Lower lobe of right lung (tissue), 2 donors: ENCODE measurements at places on chromosomes 7 and 10.
A peak's percentile ranks its signal among the peaks of the same experiment; 100 is the strongest.

DNA sequence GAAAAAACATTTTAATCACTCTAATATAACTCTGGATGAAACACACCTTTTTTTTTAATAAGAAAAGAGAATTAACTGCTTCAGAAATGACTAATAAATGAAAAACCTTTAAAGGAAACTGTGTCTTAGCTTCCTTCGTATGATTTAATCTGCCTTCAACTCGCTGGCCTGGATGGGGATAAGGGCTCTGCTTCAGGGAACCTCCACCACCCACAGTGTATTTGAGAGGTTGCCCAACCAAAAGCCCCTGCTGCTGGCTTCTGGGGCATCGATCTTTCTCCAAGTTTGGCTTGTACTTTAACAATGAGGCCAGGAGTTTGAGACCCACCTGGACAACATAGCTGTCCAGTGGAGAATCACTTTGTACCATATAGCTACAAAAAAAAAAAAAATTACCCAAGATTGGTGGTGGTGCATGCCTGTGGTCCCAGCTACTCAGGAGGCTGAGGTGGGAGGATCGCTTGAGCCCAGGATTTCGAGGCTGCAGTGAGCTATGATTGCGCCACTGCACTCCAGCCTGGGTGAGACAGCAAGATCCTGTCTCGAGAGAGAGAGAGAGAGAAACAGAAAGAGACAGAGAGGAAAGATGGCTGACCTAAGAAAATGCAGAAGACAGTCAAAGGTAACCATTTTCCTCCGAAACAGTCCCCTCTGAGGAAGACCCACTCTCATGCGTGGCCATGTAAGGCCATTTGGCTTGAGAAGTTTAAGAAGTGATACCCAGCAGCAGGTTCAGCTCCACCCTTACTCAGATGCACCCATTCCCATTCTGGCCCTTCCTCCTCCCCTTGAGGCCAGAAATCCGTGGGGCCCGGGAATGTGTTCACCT is 13.6 kb upstream of the LIMK1 start:
- H3K4me1 ChIP-seq: no peaks in the 10 kb centered on the region
- DNase-seq: peak; percentile 10
- no peaks in the 10 kb centered on the region for H3K27me3 ChIP-seq

- H3K36me3 ChIP-seq: no peaks in the 10 kb centered on the region
- peaks cover 18% of the 10 kb centered on the region for H3K4me1 ChIP-seq
- no peak overlapping the region for H3K4me3 ChIP-seq
- no peak for DNase-seq
- no peak overlapping the region for H3K27ac ChIP-seq
These were observed 295.7 kb upstream of the ZMIZ1 start for GRCh38 chr10:78772986-78773530.

DNA sequence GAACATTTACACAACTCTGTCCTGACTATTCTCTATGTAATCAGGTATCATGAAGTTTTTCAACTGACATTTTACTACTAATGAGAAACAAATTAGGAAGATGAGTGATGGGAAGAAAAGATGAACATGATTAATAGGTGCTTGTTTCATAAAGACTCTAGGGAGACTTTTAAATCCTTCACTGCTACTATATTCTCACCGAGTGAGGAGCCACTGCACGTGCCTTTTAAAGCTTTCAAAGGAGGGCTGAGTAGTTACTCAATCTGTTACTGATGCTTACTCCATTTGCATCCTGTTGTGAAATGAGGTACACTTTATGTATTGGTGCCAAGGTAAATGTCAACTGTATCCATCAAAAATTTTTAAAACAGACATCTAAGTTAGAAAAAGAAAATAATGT is 1.3 kb upstream of the COMMD3 start:
- H3K4me1 ChIP-seq: peaks cover 22% of the 10 kb centered on the region
- peak overlapping the region; percentile 86 for H3K4me3 ChIP-seq
- no peaks in the 10 kb centered on the region for H3K27me3 ChIP-seq

GRCh38 chr7:2701832-2702593 is 14.0 kb downstream of the AMZ1 start:
- H3K27me3 ChIP-seq: peaks cover 4% of the 10 kb centered on the region
- no peak for DNase-seq
- no peak overlapping the region for H3K27ac ChIP-seq
- H3K4me3 ChIP-seq: no peak overlapping the region

- no peak overlapping the region for H3K4me3 ChIP-seq
- H3K36me3 ChIP-seq: no peaks in the 10 kb centered on the region
- peaks cover 32% of the 10 kb centered on the region for H3K4me1 ChIP-seq
- DNase-seq: no peak
These were observed 297.1 kb downstream of the PRPF18 start for GRCh38 chr10:13883636-13884444.

DNA sequence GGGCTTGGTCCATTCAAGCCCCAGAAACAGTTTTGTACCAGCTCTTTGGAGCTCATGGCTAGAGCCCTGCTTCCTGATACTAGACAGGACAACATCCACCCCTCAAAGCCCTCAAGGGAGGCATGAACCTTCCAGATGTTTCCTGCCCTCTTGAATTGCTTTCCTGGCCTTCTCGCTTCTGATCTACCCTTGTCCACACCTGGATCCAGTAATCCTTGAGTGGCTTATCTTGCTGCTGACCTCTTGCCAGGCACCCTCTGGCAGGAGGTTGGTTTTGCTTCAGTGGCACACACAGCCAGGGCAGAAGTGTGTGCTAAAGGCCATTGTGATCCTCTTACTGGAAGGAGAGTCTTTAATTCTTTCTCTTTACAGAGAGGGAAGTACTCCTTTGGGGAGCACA is 495.8 kb downstream of the PLXNA4 start:
- no peaks in the 10 kb centered on the region for H3K36me3 ChIP-seq
- H3K27me3 ChIP-seq: no peaks in the 10 kb centered on the region
- H3K27ac ChIP-seq: no peak overlapping the region
- no peak for DNase-seq

DNA sequence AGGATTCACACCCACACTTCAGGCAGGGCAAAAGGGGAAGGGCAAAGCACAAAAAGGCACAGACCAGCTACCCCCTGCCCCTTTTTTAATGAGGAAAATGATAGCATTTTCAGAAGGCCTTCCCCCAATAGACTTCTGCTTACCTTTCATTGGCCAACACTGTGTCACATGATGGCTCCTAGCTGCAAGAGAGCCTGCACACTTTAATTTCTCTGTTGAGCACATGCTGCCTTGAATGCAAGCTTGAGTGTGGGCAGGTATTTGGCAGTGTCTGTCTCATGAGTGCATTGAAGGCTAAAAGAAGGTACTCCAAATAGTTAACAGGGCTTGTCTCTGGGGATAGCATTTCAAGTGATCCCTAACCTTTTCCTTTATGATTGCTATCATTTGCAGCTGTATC is 175.4 kb upstream of the NFE2L3 start:
- H3K4me1 ChIP-seq: no peaks in the 10 kb centered on the region
- H3K4me3 ChIP-seq: no peak overlapping the region
- H3K27me3 ChIP-seq: no peaks in the 10 kb centered on the region
- no peak overlapping the region for H3K27ac ChIP-seq
- no peak for DNase-seq

- no peak overlapping the region for H3K4me3 ChIP-seq
- H3K27ac ChIP-seq: no peak overlapping the region
- DNase-seq: no peak
- no peaks in the 10 kb centered on the region for H3K4me1 ChIP-seq
These were observed 73.9 kb downstream of the KCNMA1 start for GRCh38 chr10:77563638-77564270.

DNA sequence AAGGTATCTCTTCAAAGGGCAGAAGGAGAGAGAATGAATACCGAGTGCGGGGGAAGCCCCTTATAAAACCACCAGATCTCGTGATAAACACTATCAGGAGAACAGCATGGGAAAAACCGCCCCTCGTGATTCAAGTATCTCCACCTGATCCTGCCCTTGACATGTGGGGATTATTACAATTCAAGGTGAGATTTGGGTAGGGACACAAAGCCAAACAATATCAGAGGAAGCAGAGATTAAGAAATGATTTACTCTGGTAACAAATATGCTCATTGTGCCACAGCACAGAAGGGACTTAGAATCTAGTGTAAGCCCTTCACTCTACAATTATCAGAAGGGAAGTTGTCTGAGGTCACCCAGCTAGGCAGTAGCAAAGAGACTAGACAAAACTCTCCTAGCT is 40.1 kb upstream of the ZNRF2 start:
- H3K27ac ChIP-seq: no peak overlapping the region
- H3K4me1 ChIP-seq: peaks cover 19% of the 10 kb centered on the region
- H3K4me3 ChIP-seq: no peak overlapping the region
- H3K27me3 ChIP-seq: no peaks in the 10 kb centered on the region

GRCh38 chr7:120370954-120371353 is 98.0 kb downstream of the KCND2 start:
- no peak for DNase-seq
- no peaks in the 10 kb centered on the region for H3K36me3 ChIP-seq
- no peak overlapping the region for H3K27ac ChIP-seq
- no peaks in the 10 kb centered on the region for H3K4me1 ChIP-seq
- H3K4me3 ChIP-seq: no peak overlapping the region

DNA sequence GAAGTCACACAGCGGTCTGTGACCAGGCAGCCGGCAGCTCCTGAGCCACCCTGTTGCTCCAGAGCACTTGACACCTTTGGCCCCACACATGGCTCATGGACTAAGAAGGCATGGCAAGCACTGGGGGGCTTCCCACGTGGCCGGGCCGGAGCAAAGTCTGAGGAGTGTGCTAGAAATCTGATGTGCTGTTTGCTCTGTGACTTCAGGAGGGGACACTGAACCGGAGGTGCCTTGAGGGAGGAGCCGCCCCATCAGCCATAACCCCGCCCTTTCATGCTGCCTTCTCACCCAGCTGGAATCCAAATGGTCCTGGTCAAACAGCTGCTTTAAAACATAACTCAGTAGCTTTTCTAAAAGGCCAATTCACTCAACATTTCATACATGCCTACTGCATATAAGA is 33.5 kb downstream of the PROSER2 start:
- no peak for DNase-seq
- no peaks in the 10 kb centered on the region for H3K27me3 ChIP-seq
- no peak overlapping the region for H3K27ac ChIP-seq
- no peak overlapping the region for H3K4me3 ChIP-seq
- peaks cover 63% of the 10 kb centered on the region for H3K36me3 ChIP-seq
- no peaks in the 10 kb centered on the region for H3K4me1 ChIP-seq

DNA sequence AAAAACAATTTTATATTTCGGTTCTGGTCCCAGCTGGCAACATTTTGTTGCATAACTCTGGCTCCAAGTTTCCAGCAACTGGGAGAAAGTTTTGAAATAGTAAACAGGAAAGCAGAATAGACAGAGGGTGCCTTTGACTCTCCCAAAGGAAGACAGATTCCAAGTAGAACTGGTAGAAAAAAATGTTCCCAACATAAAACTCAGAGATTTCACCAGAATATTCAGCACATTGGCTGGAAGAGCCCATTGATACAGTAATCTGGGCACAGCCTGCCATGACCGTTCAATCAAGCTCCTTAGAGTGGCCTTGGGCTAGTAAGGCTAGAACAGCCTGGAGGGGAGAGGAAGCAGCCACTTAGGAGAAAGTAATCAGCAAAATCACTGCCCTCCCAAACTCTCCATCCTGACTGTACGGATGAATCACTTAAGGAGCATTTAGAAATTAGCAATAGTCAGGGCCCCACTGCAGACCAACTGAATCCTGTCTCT is 120.4 kb downstream of the CUBN start:
- no peak overlapping the region for H3K4me3 ChIP-seq
- H3K4me1 ChIP-seq: peaks cover 46% of the 10 kb centered on the region
- H3K27ac ChIP-seq: peak overlapping the region; percentile 73
- DNase-seq: no peak
- no peaks in the 10 kb centered on the region for H3K36me3 ChIP-seq

DNA sequence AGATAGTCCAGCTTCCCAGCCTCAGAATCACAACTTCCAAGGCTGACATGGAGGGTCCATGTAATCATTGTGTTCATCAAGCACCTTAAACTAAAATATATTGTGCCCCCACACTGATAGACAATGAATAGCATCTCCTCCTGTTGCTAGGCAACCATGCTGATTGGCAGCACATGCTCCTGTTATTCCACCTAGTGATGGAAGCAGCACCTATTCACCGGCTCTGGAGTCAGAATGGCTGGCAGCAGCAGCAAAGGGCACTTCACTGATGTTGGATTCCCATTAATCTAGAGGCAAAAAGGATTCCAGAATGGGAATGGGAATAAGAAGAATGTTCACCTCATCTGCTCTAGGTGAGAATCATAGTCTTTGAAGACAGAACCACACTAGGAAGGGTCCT is 55.0 kb downstream of the RELN start:
- no peak for DNase-seq
- H3K27ac ChIP-seq: no peak overlapping the region
- no peak overlapping the region for H3K4me3 ChIP-seq
- no peaks in the 10 kb centered on the region for H3K4me1 ChIP-seq

GRCh38 chr7:39091774-39092173 is 114.1 kb downstream of the POU6F2 start:
- H3K4me1 ChIP-seq: no peaks in the 10 kb centered on the region
- H3K27me3 ChIP-seq: no peaks in the 10 kb centered on the region
- H3K4me3 ChIP-seq: no peak overlapping the region

DNA sequence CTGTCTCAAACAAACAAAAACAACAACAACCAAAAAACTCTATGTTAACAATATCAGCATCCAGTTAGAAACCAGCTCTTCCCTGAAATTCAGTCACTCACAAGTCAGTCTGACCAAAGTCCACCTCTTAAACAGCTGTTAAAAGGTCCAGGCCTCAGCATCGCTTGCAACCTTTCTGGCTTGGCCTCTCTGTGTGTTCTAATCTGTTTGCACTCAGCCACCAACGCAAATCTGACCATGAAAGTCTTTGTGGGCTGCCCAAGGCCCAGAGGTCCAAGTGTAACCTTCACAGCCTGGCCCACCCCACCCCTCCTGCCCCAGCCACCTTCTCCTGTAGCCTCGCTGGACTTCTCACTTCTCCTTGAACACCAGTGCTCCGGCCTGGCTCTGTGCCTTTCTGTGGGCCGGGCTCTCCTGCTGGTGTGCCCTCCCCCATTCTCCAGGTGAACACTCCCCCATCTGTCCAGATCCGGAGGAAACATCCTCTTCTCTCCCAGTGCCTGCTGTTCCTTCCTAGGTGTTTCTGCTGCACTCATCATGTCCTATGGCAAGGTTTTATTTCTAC is 72.2 kb upstream of the EFCAB10 start:
- H3K4me3 ChIP-seq: no peak overlapping the region
- H3K36me3 ChIP-seq: peaks cover 10% of the 10 kb centered on the region
- no peaks in the 10 kb centered on the region for H3K27me3 ChIP-seq
- DNase-seq: no peak
- peaks cover 23% of the 10 kb centered on the region for H3K4me1 ChIP-seq
- H3K27ac ChIP-seq: no peak overlapping the region

DNA sequence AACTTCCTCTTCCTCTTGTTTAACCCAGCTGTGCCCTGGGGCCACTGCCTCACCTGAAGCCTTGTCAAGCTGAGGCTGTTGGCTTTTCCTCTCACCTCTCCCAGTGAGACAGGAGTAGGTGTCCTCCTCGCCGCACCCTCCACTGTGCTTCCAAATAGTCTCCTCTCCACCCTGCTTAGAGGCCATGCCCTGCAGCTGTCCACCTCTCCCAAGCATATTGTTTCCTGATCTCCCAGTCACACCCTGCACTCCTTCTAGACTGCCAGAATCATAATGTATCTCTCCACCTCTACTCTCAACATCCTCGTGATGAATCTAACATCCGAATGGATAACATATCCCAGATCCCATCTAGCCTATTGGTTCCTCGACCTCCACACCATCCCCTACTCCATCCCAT is 196.3 kb upstream of the GHITM start:
- H3K4me1 ChIP-seq: no peaks in the 10 kb centered on the region
- no peak for DNase-seq
- H3K27ac ChIP-seq: no peak overlapping the region
- no peak overlapping the region for H3K4me3 ChIP-seq
- H3K27me3 ChIP-seq: peaks cover 4% of the 10 kb centered on the region
